ENCODE measurements at places on chromosomes 3 and 15. TPM values are rescaled to one million over a fixed set of nuclear protein-coding genes. Genes with fewer than 3 reads are reported as not detected.

- no peak for DNase-seq
Observed at GRCh38 chr15:99485153-99485961, 80.4 kb upstream of the MEF2A start.

Gene ZNF654
- total RNA-seq, result 8.6 TPM

- DNase-seq, result no peak
Observed at GRCh38 chr3:99634881-99635280, 3.5 kb upstream of the COL8A1 start.

- no peak for DNase-seq
Observed at GRCh38 chr3:102020735-102021134, 171.4 kb downstream of the NFKBIZ start.

Gene CCDC80
- total RNA-seq, result 49.8 TPM

All from neural crest cell (in vitro differentiated cells).